ENCODE measurements at places on chromosomes 12 and 14. TPM values are rescaled to one million over a fixed set of nuclear protein-coding genes. Genes with fewer than 3 reads are reported as not detected.

GRCh38 chr12:47801170-47801903 is 18.4 kb downstream of the HDAC7 start:
- DNase-seq, result no peak

GRCh38 chr12:92757597-92758121 is 54.9 kb downstream of the PLEKHG7 start:
- DNase-seq, result no peak

- DNase-seq, result no peak
These were observed 161.1 kb upstream of the TRHDE start for GRCh38 chr12:72110937-72111650.

Gene CLEC14A
- polyA plus RNA-seq, result 15.3 TPM

DNA sequence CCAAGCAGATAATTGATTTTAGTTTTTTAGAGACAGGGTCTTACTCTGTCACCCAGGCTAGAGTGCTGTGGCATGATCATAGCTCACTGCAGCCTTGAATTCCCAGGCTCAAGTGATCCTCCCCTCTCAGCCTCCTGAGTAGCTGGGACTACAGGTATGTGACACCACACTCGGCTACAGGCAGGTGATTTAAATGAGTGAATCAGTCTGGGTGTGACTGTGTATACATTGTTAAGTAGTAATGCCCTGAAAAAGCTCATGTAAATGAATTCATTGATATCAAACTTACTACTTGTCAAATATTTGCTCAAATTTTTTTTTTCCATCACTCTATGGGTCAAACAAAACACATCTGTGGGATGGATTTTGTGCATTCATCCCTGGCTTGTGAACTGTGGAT is 6.3 kb upstream of the USP44 start:
- no peak for DNase-seq

Gene TTC6
- 0.26 TPM for polyA plus RNA-seq

DNA sequence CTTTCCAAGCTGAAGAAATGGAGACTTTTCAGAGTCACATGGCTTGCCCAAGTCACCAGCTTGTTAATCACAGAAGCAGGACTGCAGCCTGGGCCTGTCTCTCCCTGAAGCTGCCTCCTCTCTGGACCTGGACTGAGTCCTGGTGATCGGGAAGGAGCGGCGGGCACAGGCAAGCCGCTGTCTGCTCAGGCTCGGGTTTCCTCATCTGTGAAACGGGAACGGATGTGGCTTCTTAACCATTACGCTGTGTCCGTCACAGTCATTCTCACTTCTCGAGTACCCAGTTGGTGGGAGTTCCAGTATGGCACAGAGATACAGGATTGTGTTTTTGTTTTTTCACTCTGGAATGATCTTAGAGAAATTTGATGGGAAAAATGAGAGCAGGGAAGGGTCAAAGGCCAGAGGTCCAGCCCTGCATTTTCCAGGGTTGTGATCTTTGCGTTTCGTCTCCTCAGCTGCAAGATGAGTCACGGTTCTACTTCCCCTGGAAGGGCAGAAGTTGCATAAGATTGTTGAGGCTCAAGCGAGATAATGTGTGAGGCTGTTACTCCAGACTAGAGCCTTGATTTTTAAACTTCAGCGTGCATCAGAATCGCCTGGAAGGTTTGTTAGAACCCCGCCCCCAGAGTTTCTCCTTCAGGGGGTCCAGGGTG is 7.6 kb upstream of the LRTM2 start:
- DNase-seq, result no peak

GRCh38 chr14:89657014-89657413 is 240.0 kb upstream of the FOXN3 start:
- no peak for DNase-seq

- no peak for DNase-seq
These were observed 60.4 kb downstream of the PHETA1 start for GRCh38 chr12:111308473-111308872.

DNA sequence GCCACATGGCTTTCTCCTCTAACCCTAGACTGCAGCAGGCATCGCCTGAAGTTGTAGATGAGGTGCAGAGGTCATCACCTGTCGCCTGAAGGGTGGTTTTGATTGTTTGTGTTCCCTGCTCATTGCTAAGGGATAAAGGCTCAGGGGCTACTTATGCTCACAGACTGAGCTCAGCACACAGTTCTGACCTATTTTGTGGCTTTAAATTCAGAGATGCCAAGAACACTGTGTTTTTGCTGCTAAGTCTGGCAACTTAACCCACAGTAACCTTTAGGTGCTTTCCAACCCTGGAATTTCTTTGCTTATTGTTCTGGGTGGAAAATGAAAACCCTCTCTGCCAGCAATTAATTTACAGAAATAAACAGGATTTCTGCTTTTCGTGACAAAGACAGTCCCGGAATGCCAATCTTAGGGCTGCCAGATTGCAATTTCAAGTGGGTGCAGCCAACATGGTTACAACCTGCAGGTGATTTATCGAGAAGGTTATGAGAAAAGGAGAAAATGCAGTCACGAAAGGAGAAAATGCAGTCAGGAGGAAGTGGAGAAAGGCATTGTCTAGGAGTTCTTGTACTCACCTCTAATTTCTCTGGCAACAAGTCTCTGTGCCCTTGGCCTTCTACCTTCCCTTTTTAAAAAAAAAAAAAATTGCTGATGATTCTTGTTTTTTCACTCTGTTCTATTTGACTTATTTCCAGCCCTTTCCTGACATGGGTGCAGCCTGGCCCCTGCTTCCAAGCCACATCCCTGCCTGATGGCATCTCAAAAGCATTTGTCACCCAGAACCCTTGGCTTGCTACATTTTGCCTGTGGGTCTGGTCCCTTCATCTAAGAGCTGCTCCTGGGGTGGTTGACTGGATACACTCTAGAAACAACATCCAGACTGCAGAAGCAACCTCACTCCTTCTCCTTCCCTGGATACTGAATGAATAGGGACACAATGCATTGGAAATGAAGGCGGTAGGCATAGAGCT is 23.3 kb downstream of the NPC2 start:
- DNase-seq, result no peak

DNA sequence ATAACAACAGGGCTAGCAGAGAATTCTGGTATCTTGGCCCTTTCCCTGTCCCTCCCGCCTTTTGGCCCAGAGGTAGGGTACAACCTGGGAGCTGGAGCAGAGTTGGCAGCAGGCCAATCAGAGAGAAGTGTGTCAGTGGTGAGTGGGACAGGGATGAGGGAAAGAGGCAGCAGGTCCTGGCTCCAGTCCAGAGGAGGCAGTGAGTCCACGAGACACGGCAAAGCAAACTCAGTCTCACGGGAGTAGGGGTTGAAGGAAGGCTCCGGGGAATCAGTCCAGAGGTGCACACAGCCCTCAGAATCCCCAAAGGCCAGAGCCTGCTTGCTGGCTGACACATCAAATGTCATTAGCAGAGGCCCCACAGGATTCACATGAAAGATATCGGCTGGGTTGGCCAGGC is 7.3 kb downstream of the PAN2 start:
- no peak for DNase-seq

Gene PZP
- 0.47 TPM for polyA plus RNA-seq

DNA sequence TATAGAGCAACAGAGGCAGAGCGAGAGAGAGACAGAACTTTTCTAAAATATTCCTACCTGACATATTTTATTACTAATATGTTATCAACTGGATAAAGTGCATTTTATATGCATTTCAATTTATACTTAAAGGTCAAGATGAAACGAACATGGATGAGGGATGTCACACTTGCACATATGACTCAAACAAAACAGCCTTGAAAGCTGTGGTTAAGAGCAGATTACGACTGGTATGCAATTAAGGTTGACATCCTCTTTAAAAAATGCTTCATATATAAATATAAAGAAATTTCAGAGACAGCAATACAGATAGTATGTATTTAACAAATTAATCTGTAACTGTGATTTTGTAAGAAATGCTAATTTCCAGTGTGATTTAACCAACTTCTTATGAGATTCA is 52.5 kb downstream of the LMO3 start:
- no peak for DNase-seq

Gene C14orf119
- 102 TPM for polyA plus RNA-seq

DNA sequence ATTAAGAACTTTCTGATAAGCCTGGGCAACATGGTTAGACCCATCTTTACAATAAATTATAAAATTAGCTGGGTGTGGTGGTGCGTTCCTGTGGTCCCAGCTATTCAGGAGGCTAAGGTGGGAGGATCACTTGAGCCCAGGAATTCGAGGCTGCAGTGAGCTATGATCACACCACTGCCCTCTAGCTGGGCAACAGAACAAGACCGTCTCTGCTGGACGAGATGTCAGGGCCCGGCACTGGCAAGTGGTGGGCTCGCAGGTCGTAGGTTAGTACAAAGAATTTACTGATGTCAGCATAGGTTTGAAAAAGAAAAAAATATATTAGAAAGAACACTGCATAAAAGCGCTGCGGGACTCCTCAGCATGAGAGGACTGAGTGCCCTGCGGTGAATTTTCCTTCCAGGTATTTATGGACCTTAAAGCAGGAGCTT is 15.7 kb upstream of the VSIG10 start:
- no peak for DNase-seq

DNA sequence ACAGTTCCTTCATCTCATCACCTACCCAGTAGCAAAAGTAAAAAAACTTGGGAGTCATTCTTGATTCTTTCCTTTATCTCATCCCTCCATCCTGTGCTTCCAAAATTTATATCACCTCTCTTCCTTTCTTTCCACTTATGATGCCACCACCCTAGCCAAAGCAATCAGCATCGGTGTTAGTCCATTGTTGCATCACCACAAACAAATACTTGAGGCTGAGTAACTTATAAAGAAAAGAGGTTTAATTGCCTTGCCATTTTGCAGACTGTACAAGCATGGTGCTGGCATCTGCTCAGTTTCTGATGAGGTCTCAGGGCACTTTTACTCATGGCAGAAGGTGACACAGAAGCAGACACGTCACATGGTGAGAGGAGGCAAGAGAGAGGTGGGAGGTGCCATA is 19.8 kb upstream of the CATSPERB start:
- no peak for DNase-seq

- no peak for DNase-seq
These were observed 56.3 kb upstream of the DAAM1 start for GRCh38 chr14:59131938-59132795.

Gene PLEKHD1
- 3.9 TPM for polyA plus RNA-seq

DNA sequence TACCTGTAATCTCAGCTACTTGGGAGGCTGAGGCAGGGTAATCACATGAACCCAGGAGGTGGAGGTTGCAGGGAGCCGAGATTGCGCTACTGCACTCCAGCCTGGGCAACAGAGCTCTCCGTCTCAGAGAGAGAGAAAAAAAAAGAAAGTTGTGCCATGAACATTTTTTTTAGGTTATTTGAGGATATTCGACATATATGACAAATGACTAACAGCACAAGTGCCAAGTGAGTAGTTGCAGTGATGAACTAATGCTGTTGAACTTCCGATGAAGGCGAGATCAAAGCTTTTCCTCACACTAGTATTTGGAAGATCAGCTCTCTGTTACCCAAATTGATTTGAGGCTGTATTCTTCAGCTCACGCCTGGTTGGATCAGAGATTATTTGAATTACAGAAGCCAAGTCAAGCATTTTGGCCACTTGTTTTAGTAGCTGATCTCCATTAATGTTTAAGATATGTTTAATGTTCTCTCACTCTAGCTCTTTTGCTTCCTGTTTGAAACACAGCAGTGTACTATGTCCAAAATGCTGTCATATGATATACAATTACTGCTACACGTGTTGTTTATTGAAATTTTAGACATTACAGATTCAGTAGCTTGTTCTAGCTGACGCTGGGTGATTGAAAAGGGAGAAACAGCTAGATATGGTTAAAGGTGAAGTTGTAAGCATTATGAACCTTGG is 43.4 kb downstream of the WDR20 start:
- no peak for DNase-seq

Gene CLEC1B
- 0.87 TPM for polyA plus RNA-seq

Gene ARHGAP9
- 1.9 TPM for polyA plus RNA-seq

DNA sequence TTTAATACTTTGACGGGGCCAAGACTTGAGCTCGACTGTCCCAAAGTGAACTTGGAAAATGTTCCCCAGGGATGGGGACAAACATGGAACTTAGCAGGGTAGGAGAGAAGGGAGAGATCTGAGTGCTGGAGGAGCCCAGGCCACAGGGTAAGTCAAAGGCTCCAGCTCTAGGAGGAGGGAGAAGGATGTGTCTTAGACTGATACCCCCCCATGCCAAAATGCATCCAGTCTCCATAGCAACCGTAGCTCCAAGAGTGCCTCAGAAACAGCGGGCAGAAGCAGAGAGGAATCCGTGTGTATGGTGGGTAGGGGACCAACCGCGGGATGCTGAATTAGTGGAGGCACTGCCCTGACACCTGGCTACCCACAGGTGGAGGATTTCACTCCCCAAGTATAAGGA is 845 bp upstream of the AGAP2 start:
- no peak for DNase-seq

DNA sequence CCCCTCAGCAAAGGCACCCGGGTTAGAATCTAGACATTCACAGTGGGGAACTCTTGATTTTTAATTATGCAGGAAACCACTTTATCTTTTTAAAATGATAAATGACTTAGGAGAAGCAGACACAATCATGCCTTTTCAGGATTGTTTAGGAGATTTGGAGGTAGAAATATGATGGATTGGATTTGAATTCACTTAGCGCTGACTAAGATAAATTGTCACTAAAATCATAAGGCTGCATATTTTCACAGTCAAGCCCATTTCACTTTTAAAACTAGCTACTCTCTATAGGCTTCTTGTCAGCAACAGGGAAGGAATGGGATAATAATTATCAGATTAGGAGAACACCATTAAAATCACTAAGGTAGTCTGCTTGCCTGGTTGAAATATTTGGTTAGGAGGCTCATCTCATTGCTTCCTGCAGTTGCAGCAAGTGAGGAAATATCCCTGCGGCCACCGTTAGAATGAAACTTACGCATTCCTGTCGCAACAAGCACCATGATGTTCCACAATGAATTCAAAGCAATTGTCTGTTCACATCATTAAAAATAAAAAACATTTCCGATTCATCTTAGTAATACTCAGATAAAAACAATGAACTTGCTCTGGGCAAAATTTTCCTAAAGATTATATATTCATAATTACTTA is 31.9 kb downstream of the DACT1 start:
- DNase-seq, result no peak

Gene EEF1AKMT3
- polyA plus RNA-seq, result 12.5 TPM

- no peak for DNase-seq
These were observed 27.3 kb upstream of the CHPT1 start for GRCh38 chr12:101670007-101670671.

Measured in right renal cortex interstitium (tissue), 3 donors.